ENCODE measurements at places on chromosomes 4 and X.

GRCh38 chrX:110846071-110846470 lies 50.5 kb upstream of the CHRDL1 start:
- H3K27ac ChIP-seq = no peak overlapping the region
- H3K27me3 ChIP-seq = peaks cover 6% of the 10 kb centered on the region
- H3K36me3 ChIP-seq = no peaks in the 10 kb centered on the region

- peak overlapping the region; percentile 71 for H3K4me3 ChIP-seq
- no peaks in the 10 kb centered on the region for H3K27me3 ChIP-seq
- DNase-seq = no peak
- no peaks in the 10 kb centered on the region for H3K36me3 ChIP-seq
These were observed 85.7 kb upstream of the HPRT1 start for GRCh38 chrX:134374294-134374693.

DNA sequence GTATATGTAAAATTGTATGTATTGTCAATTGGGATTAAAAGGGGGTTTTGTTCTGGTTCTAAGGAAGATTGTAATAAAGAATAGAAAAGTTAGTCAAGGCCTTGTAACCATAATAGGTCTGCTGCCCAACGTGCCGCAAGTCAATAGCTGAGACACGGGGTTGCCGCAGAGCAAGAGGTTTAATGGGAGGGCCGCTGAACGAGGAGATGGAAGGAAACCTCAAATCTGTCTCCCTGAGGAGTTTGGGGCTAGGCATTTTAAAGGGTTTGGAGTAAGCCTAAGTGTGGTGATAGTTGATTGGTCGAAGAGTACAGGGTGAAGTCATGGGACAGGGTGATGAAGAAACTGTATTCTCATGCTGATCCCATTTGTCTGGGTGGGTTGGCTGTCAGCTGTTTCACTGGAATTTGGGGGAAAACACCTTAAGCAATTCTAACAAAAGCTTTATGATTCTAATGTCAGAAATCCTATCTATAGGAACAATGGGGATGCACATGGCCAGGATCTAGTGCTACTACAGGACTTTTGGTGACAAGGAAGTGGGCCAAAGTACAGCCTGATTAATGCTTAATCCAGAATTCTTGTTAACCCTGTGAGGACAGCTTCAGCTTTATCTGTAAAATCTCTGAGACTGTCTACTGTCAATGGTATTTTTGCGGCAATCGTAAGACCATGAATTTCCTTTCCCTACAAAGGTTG lies 86.9 kb downstream of the RELL1 start:
- H3K4me1 ChIP-seq = peaks cover under 1% of the 10 kb centered on the region
- H3K36me3 ChIP-seq = no peaks in the 10 kb centered on the region
- no peak for DNase-seq
- no peak overlapping the region for H3K27ac ChIP-seq
- H3K4me3 ChIP-seq = no peak overlapping the region

DNA sequence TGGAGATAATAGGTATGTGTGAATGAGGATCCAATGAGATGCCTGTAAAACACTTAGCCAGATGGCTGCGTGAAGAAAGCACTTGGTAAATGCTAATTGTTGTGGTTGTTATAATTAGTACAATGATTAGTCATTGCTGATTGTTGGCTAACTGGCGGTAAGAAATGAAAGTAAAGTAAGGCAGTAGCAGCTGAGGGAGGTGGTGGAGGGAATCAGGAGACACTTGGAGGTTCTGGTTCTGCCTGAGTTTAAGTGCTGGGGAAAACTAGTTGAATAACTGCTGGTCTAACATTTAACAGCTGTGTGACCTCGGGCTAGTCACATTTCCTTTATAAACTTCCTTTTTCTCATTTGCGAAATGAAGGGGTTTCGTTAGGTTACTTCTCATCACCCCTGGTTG lies 30.9 kb downstream of the CD38 start:
- no peak for DNase-seq
- no peaks in the 10 kb centered on the region for H3K27me3 ChIP-seq
- no peak overlapping the region for H3K4me3 ChIP-seq

- H3K4me3 ChIP-seq = no peak overlapping the region
- H3K27ac ChIP-seq = no peak overlapping the region
- no peaks in the 10 kb centered on the region for H3K36me3 ChIP-seq
- no peak for DNase-seq
These were observed 1115.4 kb downstream of the STPG2 start for GRCh38 chr4:97027728-97028410.
